ENCODE measurements at places on chromosomes 16 and 17.

DNA sequence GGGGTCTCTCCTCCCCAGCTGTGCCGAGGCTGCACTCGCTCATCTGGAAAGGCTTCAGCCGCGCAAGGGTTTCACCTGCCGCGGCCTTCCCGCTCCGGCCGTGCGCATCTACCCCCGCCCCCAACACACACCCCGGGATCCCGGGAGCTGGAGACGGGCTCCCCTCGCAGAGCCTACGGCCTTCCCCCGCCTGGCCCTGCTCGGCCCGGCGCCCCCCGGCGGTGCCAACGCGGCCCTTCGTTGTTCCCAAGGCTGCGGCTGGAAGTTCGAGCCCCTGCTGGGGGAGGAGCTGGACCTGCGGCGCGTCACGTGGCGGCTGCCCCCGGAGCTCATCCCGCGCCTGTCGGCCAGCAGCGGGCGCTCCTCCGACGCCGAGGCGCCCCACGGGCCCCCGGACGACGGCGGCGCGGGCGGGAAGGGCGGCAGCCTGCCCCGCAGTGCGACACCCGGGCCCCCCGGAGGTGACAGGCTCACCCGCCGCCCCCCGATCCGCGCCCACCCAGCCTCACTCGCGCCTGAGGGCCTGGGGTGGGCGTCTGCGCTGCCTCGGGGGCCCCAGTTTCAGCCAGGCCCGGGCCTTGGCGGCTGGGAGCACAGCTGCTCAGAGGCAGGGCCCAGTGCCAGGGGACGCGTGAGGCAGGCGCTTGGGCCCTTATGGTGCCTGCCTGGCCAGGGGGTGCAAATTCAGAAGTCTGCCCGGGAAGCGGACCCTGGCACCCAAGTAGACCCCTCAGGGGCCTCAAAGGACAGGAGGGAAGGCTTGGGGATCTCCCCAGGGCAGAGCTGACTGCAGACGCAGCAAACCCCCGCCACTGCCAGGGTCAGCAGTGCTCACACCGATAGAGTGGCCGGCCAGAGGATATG lies 11.2 kb downstream of the GALK1 start:
- DNase-seq, result peak; percentile 86

- peak; percentile 60 for DNase-seq
Measured at GRCh38 chr17:34637548-34638525, 58.5 kb downstream of the TMEM132E start.

DNA sequence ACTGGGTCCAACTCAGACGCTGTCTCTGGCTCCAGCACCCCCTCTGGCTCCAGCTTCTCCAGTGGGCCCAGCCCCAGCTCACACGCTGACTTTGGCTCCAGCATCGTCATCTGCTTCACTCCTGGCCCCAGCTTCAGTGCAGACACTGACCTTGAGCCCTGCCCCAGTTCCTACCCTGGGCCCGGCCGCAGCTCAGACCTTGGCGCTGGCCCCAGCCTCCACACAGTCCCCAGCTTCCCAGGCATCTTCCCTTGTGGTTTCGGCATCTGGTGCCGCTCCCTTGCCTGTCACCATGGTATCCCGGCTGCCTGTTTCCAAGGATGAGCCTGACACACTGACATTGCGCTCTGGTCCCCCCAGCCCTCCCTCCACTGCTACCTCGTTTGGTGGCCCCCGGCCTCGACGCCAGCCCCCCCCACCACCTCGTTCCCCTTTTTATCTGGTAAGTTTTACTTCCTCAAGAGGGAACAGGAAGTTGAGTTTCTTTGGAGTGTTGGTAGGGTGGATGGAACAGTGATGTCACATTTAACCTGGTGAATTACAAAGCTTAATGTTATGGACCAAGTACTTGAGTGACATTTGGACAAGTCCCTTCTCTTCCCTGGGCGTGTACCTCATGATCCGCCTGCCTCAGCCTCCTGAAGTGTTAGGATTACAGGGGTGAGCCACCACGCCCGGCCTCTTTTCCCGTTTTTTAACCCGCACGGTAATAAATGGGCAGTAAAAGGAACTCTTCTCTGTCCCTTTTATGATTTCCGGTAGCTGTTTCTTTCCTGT lies 23.4 kb upstream of the PHKG2 start:
- no peak for DNase-seq

DNA sequence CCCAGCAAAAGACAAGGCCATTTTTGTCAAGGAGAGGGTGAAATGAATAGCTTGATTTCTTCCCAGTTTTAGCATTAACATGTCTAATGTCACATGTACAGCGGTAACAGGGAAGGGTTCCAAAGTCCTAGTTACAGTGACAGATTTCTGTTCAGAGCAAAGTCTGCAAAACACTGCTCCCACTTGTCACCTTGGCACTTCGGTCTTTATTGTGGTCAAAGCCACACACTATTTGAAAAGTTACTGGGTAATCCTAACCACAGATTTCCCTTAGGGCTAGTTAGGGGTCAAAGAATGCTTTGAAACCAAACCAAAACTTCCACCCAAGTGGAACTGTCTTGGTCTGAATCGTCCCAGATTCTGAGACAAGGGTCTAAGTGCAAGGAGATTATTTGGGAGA lies 455.6 kb downstream of the HS3ST3B1 start:
- DNase-seq, result no peak

DNA sequence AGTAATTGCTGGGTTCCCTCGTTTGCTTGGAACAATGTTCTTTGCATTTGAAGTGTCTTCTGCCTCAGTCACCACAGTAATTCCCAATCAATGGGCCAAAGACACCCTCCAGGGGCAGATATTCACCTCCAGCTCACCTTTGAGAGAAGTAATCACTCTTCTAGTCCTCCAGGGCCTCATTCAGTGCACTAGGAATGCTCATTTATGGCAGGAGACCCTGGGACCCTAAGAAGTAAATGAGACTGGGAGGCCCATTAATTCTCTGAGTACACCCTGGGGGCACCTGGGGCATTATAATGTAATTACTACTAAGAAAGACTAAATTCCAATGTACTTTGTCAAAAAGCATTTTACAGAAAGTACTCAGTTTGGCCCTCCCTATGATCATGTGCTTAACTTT lies 158.2 kb upstream of the XYLT1 start:
- no peak for DNase-seq

DNA sequence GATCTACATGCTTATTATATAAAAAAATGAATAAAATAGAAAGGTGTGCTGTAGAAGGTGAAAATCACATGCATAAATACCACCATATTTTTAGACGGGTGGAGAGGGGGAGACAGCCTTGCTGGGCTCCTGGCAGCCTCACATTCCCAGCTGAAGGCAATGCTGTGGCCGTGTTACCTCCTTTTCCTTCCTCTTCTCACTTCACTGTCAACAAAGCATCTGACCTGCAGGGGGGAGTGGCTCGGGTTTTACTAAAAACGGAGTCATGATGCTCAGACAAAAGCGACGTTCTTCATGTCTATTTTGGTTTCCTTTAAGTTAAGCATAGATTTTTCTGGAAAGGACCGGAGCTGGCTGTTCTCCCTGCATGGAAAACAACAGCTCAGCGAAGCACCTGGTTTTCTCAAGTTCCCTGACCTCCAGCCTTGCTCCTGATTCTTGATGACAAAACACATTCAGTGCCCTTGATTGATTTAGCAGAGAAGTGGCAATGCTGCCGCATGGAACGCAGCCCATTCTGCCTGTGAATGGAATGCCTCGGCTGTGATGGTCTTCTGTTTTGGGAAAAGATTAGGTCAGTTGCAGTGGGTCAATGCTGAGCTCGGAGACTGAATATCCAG lies 5.5 kb upstream of the RPTOR start:
- no peak for DNase-seq

DNA sequence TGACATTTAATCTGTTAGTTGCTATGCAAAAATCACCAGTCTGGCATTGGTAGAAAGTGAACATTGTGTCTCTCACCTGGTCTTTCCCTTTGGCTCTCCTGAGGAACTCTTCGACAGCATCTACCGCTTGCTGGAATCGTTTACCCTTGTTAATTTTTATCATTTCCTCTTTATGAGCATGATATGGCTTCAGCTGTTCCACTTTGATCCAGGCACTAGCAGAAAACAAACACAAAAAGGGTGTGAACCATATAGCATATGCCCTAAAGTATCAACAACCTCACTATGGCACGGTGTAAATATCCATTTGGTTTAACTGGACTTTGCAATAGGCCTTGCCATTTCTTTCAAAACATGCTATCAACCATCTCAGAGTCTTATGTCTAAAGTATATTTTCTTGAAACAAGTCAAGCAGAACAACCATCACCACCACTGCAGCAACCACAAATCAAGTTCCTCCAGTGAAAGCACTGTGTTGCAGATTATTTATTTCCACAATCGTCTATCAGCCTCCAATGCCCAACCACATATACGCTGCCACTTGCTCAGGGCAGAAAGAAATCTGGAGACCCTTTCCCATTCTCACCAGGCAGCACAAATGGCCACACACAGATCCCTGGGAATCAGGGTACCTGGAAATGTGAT lies 14.3 kb downstream of the GLYR1 start:
- DNase-seq, result no peak

DNA sequence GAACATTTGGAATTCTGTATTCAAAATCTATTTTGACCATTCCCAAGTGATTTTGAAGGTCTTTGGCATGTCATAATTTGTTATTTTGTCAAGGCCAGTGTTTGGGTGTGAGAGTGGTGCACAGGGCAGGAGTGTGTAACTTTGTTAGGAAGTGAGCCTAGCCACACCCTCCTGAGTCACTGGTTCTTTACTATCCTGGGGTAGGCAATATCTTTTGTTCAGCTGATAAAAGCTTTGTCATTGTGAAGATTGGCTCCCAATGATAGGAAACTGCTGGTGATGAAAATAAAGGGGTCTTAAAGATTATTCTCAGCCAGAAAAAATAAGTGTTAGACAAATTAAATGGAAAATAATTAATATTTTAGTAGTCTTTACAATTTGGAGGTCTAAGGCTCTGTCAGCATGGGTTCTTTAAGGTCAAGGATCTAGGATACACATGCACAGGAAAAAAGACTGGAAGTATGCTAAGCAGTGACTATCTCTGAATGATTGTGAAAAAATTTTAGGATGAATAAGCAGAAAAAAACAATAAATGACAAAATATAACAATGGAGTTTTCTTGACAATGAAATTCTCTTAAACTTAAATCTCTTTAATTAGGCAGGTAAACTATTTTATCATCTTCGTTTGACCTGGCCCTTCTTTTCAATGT lies 5.1 kb downstream of the UBN1 start:
- no peak for DNase-seq

- DNase-seq, result no peak
Measured at GRCh38 chr17:15399443-15399842, 58.0 kb upstream of the TEKT3 start.

- DNase-seq, result peak; percentile 40
Measured at GRCh38 chr17:61482467-61482866, 30.2 kb downstream of the TBX4 start.

GRCh38 chr17:7558544-7559319 lies at the start of gene TNFSF13:
Gene TNFSF13 (plus strand): TSS chr17:7558750. CDS start chr17:7559040, 290 bp downstream.
- DNase-seq, result no peak

GRCh38 chr16:56884026-56884582 lies 19.1 kb downstream of the SLC12A3 start:
- DNase-seq, result no peak

- peak; percentile 63 for DNase-seq
Measured at GRCh38 chr17:61467416-61468262, 15.4 kb downstream of the TBX4 start.

- DNase-seq, result peak; percentile 79
Measured at GRCh38 chr16:4330277-4330874, 14.5 kb downstream of the GLIS2 start.

DNA sequence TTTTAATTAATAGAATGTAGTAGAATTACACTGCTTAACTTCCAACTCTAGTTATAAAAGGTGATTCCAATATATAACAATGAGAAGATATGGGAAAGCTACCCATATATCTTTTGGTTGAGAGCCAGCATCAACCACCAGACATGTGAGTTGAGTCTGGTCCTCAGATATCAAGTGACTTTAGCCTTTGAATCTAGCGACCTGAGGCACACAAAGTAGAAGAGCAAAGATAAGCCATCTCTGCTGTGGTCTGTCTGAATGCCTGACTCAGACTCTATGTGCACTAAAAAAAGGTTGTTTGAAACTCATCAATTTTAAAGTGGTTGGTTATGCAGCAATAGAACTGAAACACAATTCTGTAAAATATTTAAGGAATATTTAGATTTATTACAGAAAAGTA lies 492.5 kb upstream of the SOX9 start:
- DNase-seq, result no peak

- DNase-seq, result no peak
Measured at GRCh38 chr17:64698725-64699124, 36.6 kb upstream of the SMURF2 start.

- peak; percentile 73 for DNase-seq
Measured at GRCh38 chr16:78745108-78746019, 645.9 kb downstream of the WWOX start.

DNA sequence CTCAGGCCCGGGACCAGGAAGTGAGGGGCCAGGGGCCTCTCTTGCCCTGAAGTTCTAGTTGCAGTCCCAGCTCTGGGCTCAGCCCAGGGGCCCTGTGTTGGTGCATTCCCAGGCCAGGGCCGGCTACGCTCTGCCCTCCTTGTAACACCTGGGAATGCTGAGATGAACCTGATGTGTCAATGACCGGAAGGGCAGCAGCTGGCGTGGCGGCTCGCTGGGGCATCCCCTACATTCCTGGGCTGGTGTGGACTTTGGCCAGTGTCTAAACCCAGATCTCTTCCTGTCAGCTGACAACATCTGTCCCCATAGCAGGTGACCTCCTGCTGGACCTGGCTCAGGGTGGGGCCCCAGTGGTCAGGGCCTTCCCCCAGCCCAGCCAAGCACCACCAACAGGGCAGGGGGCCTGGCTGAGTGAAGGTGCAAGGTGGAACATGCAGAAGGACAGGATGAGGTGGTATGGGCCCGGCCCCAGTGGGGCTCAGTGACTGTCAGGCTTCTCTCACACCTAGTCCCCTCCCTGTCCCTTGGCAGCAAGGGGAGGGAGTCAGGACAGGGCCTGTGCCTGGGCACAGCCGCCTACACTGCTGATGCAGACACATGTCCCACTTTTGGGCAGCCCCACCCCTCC lies 15.9 kb downstream of the FAM83G start:
- DNase-seq, result no peak

DNA sequence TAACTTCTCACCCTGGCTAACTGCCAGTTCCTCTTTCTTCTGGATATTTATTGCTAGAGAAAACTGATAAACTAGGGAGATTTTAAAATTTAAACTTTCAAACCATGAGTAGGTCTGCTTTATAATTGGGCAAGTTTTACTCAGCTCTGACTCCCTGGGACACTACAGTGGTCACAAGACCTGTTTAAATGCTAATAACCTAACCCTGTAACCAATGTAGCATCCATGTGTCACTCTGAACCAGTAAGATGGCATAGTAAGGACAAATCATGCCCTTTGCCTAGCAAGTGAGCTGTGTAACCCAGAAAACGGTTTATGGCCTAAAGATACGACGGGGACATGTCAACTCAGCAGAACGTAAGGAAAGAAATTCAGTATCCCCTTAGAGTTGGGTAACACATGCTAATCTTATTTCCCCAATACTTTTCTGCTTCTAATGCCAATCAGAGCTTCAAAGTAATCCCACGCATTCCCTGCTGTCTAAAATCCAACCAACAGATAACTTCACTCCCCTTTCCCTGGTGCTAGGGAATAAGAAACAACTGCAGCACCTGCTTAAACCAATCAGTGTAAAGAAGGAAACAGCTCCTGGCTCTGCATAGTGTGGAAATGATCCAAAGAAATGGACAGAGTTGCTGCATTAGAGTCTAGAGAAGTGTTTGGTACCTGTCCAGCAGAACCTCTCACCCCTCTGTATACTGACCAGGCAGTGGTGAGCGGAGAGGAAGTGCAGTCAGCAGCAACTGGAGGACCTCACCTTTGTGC lies 85.7 kb downstream of the NCOR1 start:
- DNase-seq, result no peak
